ENCODE measurements at places on chromosomes 16 and 17.

DNA sequence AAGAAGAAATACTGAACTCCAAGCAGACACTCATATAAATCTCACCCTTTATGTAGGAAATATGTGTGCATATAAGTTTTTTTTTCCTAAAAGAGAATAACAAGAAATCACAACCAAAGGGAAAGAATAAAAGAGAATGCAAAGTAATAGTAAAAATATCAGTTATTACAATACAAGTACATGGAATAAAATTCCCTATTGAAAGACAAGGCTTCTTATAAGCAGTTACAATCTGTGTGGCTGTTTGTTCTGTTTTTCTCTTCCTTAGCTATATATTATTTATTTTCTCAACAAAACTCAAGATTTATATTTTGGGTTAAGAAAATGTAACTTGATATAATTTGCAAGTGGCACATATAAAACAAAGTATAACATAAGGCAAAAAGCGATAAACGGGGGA, 41.7 kb downstream of the SLC5A11 start:
- DNase-seq: no peak

GRCh38 chr17:55289106-55289446, 24.3 kb downstream of the HLF start:
- no peak for DNase-seq

GRCh38 chr16:31428638-31429247, 583 bp upstream of the COX6A2 start:
- DNase-seq: no peak

- DNase-seq: no peak
Observed at GRCh38 chr16:11164482-11165270, 91.3 kb downstream of the SOCS1 start.

DNA sequence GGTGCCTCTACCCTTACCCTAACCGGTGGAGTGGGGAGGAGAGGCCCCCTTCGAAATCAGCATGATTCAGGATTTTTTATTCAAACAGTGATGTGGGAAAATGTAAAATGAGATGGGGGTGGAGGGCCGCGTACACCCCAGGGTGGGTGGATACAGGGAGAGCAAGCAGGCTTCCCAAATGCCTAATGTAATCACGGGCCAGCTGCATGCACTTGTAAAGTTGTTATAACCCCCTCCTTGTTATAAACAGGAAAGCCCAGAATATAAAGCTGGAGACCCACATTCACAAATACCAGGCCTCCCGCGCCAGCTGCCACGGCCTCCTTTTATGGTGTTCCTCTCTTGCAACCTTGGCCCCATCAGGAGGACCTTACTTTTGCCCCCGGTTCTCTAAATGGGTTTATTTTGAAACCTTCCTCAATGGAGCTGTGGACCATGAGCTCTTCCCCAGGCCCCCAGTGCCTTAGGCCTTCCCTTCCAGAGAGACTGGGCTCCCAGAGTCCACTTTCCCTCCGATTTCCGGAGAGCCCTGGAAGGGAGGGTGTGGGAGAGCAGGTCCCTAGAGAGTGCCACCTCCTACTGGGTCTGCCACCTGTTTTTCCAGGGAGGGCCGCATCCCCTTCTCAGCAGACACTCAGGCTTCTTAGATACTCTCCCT, 906 bp upstream of the FOXL1 start:
- no peak for DNase-seq

GRCh38 chr16:89090182-89090630, 3.4 kb upstream of the ACSF3 start:
- no peak for DNase-seq

GRCh38 chr16:12499032-12499745, 304.5 kb downstream of the CPPED1 start:
- no peak for DNase-seq

DNA sequence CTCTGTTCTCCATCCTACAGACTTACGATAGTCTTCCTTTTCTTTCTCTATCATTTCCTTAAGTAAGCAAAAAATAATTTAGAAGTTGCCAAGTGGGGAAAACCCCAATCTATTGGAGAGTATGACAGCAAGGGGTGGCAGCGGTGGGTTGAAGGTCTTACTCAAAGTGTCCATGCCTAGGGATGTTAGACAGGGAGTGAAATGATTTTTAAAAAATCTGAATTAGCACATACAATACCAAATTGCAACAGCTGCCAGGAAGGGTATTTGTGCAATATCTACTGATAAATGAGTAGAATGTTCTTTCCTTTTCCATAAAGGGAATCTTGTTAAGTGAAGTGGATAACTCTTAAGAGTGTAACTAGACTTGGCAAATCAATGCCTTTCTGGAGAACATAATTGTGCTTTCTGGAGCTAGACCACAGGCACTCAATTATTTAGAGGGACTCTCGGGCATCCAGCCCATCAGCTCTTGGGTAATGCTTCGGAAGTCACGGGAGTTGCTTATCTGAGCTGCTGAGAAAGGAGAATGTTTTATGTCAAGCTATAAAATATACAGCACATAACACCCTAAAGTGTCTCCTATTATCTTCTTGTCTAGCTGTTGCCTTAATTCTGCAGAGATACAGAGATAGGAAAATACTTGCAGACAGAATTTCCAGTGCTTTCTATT, 151.5 kb downstream of the KCNJ2 start:
- DNase-seq: no peak

- no peak for DNase-seq
Observed at GRCh38 chr17:21239680-21240368, 13.4 kb downstream of the NATD1 start.

DNA sequence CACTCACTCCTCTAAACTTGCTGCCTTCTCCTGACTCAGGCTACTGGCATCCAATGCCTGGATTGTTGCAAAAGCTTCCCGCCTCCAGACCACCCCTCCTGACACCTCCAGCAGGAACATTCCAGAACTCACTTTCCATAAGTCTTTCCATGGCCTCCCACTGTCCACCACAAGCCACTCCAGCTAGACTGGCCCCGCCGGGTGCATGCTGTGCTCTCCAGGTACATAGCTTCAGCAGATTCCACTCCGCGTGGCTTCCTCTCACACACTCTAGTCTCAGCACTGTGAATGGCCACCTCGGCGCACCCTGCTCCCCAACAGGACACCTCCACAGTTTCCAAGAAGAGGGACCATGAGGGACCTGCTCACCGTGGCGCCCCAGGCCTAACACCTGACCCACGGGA, 25.9 kb upstream of the FAAP100 start:
- no peak for DNase-seq

DNA sequence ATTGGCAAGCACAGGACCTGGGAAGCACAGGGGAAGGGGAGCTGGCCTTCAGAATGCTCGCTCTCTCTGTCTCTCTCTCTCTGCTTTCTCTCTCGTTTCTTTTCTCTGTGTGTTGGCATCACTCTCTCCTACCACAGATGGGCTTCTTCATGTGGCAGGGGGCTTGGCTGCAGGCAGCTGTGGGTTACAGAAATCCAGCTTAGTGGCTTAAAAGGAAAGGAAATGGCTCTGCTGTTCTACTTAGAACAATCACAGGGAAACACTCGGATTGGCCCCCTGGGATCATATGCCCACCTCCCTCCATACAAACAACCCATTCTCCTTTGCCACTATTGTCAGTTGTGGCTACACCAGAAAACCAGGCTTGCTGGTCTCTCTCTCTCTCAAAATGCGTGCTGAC, 20.4 kb downstream of the TBX2 start:
- no peak for DNase-seq

- DNase-seq: no peak
Observed at GRCh38 chr16:57988929-57989328, 11.5 kb downstream of the ZNF319 start.

GRCh38 chr17:80870401-80870800, 121.2 kb upstream of the CHMP6 start:
- DNase-seq: no peak

DNA sequence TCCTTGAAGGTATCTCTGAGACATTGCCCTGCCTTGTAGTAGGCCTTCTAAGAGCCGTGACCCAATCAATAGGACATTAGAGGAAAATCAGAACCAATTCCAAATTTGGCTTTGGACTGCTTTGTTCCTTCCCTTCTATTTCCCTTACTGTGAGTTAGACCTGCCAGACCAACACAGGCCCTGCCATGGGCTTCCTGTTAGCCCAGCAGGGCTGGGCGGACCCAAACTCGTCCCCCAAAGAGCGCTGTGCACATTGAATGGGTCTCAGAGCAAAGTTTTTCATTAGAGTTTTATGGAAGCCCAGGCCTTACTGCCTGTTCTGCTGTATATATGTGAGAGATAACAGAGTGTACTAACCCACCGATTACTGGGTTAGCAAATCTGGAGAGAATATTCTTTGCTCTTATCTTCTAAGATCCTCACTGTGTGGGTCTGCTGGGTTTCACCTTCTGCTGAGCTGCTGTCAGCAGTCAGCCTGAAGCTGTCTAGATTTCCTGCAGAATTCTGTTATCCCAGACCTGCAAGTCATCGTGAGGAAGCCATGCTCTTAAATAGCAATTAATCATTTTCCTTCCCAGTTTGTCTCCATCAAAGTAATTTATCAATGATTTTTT, 5.7 kb downstream of the ARHGAP44 start:
- no peak for DNase-seq

GRCh38 chr16:31421587-31421986, 6.6 kb downstream of the COX6A2 start:
- DNase-seq: peak; percentile 47

GRCh38 chr16:85556456-85557082, 56.6 kb upstream of the GSE1 start:
- DNase-seq: peak; percentile 46

- no peak for DNase-seq
Observed at GRCh38 chr17:69997332-69997731, 77.7 kb upstream of the KCNJ16 start.

DNA sequence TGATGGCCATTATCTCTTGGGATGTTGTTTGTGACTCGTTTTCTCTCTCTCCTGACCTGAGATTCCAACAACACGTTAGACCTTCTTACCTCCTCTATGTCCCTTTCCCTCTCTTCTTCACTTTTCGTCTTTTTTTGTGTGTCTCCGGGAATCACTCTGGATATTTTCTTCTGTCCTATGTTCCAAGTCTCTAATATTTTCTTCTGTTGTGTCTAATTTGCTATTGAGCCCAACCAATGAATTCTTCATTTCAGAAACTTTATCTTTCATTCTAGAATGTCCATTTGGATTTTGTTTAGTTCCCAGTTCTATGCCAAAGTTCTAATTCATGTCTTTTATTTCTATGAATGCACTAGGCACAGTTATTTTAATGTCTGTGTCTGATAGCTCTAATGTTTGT, 27.1 kb upstream of the PITPNM3 start:
- no peak for DNase-seq

DNA sequence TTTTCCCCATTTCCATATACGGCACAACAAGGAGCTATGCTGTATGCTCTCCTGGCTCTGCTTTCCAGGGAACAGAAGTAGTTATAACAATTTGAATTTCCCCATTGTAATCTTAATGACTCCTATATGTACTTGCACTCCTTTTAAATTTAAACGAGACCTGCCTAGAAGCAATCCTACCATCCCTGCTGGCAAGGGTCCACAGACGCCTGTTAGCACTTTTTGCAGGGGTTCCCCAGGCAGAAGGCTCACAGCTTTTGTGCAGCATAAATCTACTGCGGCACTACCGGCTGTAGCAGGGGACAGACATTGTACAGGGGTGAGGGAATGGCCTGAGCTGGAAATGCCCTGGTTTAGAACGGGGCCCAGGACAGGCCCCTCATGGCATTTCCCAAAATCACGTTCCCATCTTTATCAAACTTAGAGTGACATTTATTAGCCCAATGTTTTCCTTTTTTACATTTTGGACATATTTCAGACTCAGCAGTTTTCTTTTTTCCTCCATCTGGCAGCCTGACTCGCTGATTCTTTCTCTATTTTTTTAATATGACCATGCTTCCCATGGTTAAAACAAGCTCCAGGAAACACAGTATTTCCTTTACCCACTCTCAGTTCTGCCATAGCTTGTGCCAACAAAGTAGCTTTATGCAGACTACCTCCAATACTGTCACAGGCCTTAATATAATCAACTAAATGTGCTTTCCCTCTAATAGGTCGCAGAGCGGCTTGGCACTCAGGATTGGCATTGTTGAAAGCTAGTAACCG, 35.4 kb upstream of the USP22 start:
- DNase-seq: no peak

GRCh38 chr16:30829130-30830071, 42.4 kb upstream of the ZNF629 start:
- no peak for DNase-seq

DNA sequence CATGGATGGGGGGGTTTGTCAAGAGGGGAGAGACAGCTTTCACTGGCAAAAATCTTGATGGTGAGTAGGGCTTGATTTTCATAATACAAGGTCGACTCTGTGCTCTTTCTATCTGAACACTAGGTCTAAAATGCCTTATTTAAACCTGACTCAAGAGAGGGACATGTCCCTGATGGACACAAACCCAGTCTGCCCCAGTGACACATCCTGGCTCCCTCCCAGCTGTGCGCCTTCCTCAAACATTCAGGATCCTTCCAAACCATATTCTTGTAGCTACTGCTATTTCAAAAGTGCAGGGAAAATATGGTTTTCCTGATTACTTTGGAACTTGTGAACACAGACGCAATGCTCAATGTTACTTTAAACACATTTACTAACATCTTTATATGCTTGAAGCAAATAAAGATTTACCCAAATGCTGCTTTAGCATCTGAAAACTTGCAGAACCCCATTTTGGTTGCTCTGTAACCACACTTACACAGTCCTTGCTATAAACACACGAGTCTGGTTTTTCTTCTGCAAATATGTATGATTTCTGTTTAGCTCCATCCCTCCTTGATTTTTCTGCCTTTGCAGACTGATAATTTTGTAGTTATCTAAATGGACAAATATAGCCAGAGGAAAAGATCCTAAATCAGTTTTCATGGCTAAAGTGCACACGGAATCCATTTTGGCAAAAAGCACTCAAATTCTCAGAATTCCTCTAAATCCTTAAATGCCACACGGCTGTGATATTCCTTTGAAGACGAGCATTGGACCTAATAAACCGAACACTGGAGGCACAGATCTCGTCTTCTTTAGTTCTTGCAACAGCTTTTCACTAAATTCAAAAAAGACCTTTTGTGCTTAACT, 499.9 kb upstream of the ZFHX3 start:
- no peak for DNase-seq

GRCh38 chr17:2798188-2798587, 1.9 kb downstream of the RAP1GAP2 start:
- no peak for DNase-seq

- DNase-seq: no peak
Observed at GRCh38 chr17:4272213-4272971, 8.6 kb upstream of the ANKFY1 start.

DNA sequence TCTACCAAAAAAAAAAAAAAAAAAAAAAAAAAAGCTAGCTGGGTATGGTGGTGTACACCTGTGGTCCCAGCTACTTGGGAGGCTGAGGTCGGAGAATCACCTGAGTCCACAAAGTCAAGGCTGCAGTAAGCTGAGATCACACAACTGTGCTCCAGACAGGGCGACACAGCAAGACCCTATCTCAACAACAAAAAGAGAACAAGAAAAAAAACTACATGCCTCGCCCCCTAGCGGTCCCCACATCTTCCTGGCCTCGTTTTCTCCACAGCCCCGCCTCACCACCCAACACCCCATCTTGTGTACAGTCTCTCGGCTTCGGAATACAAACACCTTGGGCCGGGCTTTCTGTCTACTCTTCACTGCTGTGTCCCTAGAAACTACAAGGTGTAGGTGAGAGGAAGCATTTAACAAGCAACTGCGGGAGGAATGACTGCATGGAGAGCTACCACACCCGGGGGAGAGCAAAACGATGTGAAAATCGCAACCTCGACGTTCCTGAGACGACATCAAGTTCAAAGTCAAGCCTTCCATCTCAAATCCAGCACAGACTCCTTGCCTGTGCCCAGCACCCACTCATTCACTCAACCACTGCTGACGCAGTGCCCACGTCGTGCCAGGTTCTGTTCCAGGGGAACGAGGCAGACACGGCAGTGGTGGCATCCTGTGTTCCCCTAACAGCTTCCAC, 9.0 kb downstream of the NTAN1 start:
- no peak for DNase-seq

- DNase-seq: no peak
Observed at GRCh38 chr16:50615891-50616290, 65.2 kb downstream of the SNX20 start.

Measured in stimulated activated CD4-positive, alpha-beta T cell treated with anti-CD3 and anti-CD28 coated beads, Interleukin-2, amount 100 ng/mL, for 48 hours (primary cell).